Endodermal cell (in vitro differentiated cells): ENCODE measurements at places on chromosomes 7 and 10.
A peak's percentile ranks its signal among the peaks of the same experiment; 100 is the strongest.

DNA sequence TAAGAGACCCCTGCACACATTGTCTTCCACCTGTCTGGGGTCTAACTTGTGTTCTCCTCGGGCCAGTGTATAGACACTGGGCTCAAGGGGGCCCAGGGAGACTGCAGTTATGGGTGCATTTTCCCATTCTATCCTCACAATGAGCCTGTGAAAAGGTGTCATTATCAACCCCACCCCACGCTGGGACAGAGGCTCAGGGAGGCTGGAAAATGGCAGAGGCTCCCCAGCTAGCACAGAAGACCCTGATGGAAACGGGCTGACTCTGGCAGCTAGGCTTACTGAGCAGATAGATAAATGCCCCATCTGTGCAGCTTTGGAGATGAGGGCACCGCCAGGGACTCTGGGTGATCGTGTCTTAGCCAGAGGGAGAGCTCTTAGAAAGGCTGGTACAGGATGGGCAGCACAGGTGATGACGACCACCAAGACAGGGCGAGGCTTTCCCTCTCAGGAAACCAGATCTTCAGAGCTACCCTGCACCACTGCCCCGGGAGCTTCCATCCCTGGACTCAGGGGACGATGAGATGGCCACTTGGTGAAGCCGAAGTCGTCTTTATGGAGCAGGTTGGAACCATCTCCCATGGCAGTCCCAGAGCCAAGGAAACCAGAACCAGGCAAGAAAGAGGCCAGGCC, 58.2 kb upstream of the CHST15 start:
- H3K4me1 ChIP-seq, result peaks cover 7% of the 10 kb centered on the region
- H3K4me3 ChIP-seq, result no peak overlapping the region
- no peaks in the 10 kb centered on the region for H3K27me3 ChIP-seq
- no peaks in the 10 kb centered on the region for H3K36me3 ChIP-seq

- H3K4me3 ChIP-seq, result no peak overlapping the region
- no peak for DNase-seq
- no peak overlapping the region for H3K27ac ChIP-seq
- H3K4me1 ChIP-seq, result no peaks in the 10 kb centered on the region
Measured at GRCh38 chr10:132793871-132794849, 8.2 kb upstream of the NKX6-2 start.

DNA sequence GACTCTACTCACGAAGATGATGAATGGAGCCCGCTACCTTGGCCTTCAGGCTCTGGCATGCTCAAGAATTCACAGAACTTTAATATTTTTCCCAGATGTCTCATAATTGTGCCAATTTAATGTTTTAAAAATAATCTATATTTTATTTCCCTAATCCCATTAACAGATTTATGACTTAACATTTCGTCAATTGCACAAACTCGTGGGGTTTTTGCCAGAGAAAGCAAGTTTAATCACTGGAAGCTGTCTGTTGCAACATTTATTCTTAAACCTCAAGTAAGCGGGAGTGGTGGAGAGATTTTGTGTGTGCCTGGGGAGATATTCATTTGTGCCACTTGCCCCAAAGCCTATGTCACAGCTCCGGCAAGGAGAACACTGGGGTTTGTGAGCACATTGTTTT, 117.9 kb downstream of the TEX36 start:
- H3K27me3 ChIP-seq, result no peaks in the 10 kb centered on the region
- peak; percentile 13 for DNase-seq
- no peaks in the 10 kb centered on the region for H3K36me3 ChIP-seq
- no peak overlapping the region for H3K4me3 ChIP-seq
- no peaks in the 10 kb centered on the region for H3K4me1 ChIP-seq
- H3K27ac ChIP-seq, result no peak overlapping the region

DNA sequence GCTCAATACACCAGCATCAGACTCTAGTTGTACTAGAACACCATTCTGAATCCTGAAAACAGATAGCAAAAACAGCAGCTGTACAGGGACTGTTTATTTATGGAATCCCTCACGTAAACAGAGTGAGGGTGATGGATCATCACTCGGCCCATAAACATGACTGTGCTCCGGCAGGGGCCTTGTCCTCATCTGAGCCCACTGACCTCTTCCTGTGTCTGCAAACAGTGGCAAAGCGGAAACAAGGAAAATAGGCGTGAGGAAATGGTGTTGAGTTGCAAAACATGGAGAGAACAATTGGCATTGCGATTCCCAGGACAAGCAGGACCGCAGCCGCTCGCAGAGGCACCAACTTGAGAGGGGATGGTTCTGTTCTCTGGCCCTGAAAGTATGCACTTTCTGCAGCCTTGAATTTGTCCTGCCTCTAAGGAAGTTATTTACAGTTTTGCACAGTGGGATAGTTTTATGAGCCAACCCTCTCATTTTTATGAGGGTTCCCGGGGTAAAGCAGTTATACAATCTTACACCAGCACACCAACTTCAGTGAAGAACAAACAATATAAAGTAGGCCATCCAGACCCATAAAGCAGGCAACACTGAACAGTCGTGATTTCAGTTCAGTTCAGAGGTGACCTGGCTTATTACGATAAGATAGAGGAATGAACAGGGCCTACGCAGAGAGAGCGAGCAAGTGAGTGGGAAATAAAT, 248.0 kb upstream of the FZD8 start:
- no peaks in the 10 kb centered on the region for H3K36me3 ChIP-seq
- no peak overlapping the region for H3K4me3 ChIP-seq
- no peak for DNase-seq
- H3K27me3 ChIP-seq, result no peaks in the 10 kb centered on the region

GRCh38 chr10:79299397-79300241, 47.6 kb upstream of the PPIF start:
- DNase-seq, result no peak
- H3K27me3 ChIP-seq, result no peaks in the 10 kb centered on the region
- no peak overlapping the region for H3K27ac ChIP-seq
